ENCODE measurements at places on chromosomes 3 and 15. TPM values are rescaled to one million over a fixed set of nuclear protein-coding genes. Genes with fewer than 3 reads are reported as not detected.

The MAP6D1 gene
- 0.55 TPM for total RNA-seq

The ITGB5 gene
- total RNA-seq, result 0.05 TPM

The SIDT1 gene
- 25.5 TPM for total RNA-seq

The VIPR1 gene
- total RNA-seq, result 7.5 TPM

The TMA7 gene
- 241 TPM for total RNA-seq

The FAM98B gene
- total RNA-seq, result 33.2 TPM

The EEF1AKMT4 gene
- total RNA-seq, result 3.1 TPM

The LRRC31 gene
- total RNA-seq, result not detected

The SERPINI2 gene
- total RNA-seq, result not detected

The DLG1 gene
- total RNA-seq, result 58.2 TPM

The GCSAM gene
- 19.6 TPM for total RNA-seq

The SI gene
- not detected for total RNA-seq

The SUCNR1 gene
- total RNA-seq, result not detected

The SAMD7 gene
- not detected for total RNA-seq

The SLC28A1 gene
- not detected for total RNA-seq

The THSD4 gene
- total RNA-seq, result not detected

The ALS2CL gene
- 7.4 TPM for total RNA-seq

The CLEC3B gene
- not detected for total RNA-seq

The SLC28A2 gene
- not detected for total RNA-seq

The SH3GL3 gene
- total RNA-seq, result not detected

The EXOSC7 gene
- total RNA-seq, result 38.0 TPM

The FANCD2OS gene
- not detected for total RNA-seq

The GABRR3 gene
- not detected for total RNA-seq

The CIB2 gene
- 1.1 TPM for total RNA-seq

The THAP10 gene
- 0.15 TPM for total RNA-seq

The IMPG2 gene
- total RNA-seq, result 0.25 TPM

The CGGBP1 gene
- 105 TPM for total RNA-seq

The MCF2L2 gene
- total RNA-seq, result 7.0 TPM

The CPEB1 gene
- total RNA-seq, result not detected

The CNTN3 gene
- not detected for total RNA-seq

The RNF168 gene
- total RNA-seq, result 45.0 TPM

The DNAH12 gene
- total RNA-seq, result 0.05 TPM

The HIGD2B gene
- total RNA-seq, result 0.20 TPM

The ANKDD1A gene
- total RNA-seq, result 14.2 TPM

The CASR gene
- total RNA-seq, result 0.10 TPM

The STRIT1 gene
- not detected for total RNA-seq

The TJP1 gene
- not detected for total RNA-seq

The RTP1 gene
- total RNA-seq, result not detected

The CFAP20DC gene
- 1.4 TPM for total RNA-seq

The TMC3 gene
- total RNA-seq, result not detected

The KIF23 gene
- 60.8 TPM for total RNA-seq

The PRTG gene
- not detected for total RNA-seq

The CA12 gene
- not detected for total RNA-seq

The NIPA2 gene
- total RNA-seq, result 47.1 TPM

The NFKBIZ gene
- 81.3 TPM for total RNA-seq

The ASB7 gene
- total RNA-seq, result 23.3 TPM

The ST3GAL6 gene
- total RNA-seq, result not detected

The TICRR gene
- total RNA-seq, result 18.5 TPM

Data from activated CD4-positive, alpha-beta memory T cell treated with anti-CD3 and anti-CD28 coated beads, Interleukin-2, amount 10 ng/mL, durations not matched to agents 7 days and 5 days (primary cell).